GM18507 (cell line): ENCODE measurements at places on chromosomes 16 and 17.
A peak's percentile ranks its signal among the peaks of the same experiment; 100 is the strongest.

DNA sequence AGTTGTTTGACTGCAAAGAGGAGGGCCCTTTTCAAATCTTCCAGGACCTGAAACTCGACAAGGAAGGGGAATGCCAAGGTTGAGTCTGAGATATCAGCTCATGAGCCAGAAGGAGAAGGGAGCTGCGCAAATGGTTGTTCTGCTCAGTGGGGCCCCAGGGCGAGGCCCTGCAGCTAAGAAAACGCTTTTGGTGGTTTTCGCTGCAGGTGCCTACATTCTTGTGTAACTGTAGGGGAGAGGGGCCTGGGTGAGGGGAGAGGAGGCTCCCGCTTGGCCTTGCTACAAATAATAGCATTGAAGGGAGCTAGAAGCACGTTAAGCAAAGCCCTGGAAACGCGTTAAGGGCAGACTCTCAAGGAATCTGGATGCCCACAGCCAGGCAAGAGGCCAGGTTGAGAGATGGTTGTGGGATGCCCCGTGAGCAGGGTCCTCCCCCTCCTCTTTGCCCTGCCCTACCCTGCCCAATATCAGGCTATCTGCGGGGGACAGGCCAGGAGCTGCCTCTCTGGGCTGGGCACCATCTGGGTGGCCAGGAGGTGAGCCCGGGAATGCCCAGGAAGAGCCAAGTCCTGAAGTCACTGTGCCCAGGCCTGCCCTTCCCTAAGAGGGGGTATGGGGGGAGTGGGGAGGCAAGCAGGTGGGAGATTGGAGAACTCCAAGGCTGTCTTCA is 21.9 kb downstream of the GPR142 start:
- no peak for DNase-seq

DNA sequence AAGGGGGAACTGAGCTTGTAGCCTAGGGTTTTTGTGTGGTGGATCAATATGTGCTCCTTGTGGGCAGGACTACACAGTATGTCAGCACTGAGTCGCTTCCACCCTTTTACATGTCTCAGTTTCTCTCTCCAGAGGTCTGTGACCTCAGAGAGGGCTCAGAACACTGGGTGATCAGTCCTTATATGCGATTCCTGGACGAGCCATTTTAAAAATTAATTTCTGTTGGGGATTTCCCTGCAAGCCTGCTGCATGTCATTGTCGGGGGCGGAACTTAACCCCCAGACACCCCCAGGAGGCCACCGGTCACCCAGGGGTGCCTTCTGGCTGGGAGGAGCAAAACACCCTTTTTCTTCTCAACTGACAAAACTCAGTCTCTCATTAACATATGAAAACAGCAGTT is 14.1 kb downstream of the DHRS7B start:
- DNase-seq = peak; percentile 39

DNA sequence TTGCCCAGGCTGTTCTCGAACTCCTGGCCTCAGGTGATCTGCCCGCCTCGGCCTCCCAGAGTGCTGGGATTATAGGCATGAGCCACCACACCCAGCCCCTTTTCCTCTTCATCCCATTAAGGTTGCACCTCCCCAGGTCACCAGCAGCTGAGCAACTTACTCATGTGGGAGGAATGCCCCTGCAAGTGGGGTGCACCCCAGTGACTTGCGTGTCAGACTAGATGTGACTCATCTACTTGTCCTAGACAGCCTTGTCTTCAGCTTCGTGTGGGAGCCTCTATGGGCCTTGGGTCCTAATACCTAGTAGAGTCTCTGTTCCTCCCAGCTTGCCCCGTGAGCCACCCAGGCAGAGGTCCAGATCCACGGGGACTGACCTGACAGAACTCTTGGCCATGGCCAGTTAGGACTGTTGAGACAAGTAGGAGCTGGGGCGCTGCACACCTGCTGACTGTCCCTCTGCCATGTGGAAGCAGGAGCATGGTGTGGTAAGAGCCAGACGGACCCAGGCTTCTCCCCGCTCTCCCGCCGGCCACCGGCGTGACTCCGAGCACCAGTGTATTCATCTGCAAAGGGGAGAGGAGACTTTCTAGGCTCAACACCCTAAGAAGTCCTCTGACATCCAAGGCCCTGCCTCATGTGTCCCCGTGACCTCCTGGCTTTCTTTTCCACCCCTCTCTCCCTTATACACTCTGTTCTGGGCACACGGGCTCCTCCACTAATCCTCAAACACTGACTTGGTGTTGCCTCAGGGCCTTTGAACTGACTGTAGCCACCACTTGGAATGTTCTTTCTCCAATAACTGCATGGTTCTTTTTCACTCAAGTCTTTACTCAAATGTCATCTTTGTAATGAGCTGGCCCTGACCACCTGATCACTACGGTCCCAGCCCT is 11.6 kb upstream of the CBX4 start:
- DNase-seq = no peak

- DNase-seq = no peak
These were observed 59.1 kb downstream of the GRIN2A start for GRCh38 chr16:10123141-10123540.

- no peak for DNase-seq
These were observed 3.4 kb upstream of the ZNF423 start for GRCh38 chr16:49859125-49859811.

- no peak for DNase-seq
These were observed 40.2 kb upstream of the MYH2 start for GRCh38 chr17:10589553-10590145.

DNA sequence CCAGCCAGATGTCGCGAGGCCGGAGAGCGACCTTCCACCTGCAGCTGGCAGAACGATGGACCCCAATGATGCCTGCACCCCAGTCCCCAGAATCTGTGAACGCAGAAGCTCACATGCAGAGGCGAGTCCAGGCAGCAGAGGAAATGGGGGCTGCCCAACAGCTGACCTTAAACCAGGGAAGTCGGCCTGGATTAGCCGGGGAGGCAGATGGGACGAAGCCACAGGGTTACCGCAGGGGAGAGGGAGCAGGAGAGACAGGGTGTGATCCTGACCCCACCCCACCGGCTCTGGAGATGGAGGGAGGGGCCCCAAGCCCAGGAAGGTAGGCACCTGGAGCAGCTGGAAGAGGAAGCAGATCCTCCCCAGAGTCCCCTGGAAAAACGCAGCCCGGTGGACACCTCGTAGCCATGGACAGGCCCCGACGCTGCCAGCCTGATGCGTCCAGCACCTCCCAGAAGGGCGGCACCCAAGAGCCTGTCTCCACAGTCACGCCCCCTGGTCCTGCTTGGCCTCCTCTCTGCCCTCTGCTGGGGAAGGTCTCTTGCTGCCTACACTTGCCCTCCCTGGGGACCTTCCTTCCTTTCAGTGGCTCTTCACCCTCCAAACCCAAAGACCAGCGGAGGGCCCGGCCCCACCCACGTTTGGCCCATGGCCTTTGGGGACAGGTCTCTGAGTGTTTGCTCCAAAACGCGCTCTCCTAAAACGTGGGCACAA is 37.3 kb downstream of the PIEZO1 start:
- DNase-seq = peak; percentile 43

DNA sequence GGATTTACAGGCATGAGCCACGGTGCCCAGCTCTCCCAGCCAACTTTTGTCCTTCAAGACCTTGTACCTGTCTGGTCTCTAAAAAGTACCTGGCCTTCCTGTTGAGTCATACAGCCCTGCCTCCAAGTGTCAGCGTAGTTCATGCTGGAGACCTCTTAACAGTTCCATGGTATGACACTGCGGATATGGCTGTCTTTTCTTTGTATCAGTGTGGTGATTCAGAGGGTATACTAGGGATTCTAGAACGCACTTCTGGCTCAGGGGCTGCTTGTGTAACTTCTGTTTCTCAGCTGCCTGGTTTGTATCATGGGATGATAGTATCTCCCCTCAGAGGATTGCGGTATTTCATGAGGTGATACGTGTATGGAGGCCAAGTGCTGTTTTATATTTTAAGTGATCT is 2.0 kb upstream of the TMEM11 start:
- no peak for DNase-seq

GRCh38 chr17:63370696-63371095 is 75.4 kb downstream of the CYB561 start:
- no peak for DNase-seq

GRCh38 chr17:8781776-8782175 is 17.4 kb downstream of the MFSD6L start:
- no peak for DNase-seq
